ENCODE measurements at places on chromosomes 11 and 22.

- DNase-seq, result no peak
Observed at GRCh38 chr11:95508219-95508890, 277.4 kb upstream of the SESN3 start.

- DNase-seq, result no peak
Observed at GRCh38 chr11:1858154-1858553, 5.3 kb downstream of the LSP1 start.

DNA sequence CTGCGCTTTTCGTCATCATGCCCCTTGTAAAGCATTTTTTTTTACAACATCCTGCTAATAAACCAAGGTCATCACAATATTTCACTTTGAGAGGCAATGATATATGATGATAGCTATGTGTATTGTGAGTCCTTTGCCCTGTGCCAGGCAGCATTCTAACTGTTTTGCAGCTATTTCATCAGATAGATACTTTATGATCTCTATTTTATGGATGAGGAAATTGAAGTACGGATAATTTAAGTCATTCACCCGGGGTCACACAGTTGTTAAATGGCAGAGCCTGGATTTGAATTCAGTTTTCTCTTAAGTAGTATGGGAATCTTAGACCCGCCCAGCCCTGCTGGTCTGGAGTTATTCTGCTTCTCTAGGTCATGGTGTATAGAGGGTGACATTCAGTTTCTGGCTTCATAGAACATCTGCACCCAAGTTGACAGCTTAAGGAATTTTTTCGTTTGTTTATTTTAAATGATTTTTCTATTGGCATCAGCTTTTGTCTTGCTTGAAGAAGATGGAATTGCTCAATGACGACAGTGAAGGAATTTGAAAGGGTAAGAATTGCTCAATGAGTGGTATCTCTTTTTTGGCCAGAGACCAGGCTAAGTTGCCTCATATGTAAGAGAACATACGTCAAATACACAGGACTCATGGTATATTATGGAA is 926 bp downstream of the PRR5L start:
- no peak for DNase-seq

GRCh38 chr11:82859750-82860149 is 40.5 kb downstream of the PRCP start:
- DNase-seq, result no peak

DNA sequence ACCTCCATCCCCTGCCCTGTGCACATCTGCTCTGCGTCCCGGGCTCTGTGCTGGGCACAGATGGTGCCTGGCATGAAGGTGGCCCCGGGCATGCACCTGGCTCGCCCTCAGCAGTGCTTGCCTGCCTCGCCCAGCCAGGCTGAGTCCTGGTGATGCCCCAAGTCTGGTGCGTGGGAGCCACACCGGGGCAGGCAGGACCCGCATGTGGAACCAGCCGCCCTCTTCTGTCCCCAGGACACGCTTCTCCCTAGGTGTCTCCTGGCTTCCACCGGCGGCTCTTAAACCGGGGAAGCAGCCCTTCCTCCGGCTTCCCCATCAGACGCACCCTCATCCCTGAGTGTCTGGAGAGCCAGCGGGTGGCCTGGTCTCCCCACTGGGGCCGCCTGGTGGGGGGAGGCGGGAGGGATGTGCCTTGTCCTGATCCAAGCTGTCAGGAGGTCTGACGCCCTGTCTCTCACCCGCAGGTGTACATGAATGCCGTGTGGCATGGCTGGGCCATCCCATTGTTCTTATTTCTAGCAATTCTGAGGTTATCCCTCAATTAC is 45.0 kb downstream of the GRAMD4 start:
- no peak for DNase-seq

GRCh38 chr11:2325719-2326118 is 23.9 kb downstream of the TSPAN32 start:
- no peak for DNase-seq

- no peak for DNase-seq
Observed at GRCh38 chr11:78181185-78181584, 7.2 kb downstream of the KCTD21 start.

GRCh38 chr22:47332246-47332980 is 570.0 kb downstream of the TBC1D22A start:
- DNase-seq, result no peak

DNA sequence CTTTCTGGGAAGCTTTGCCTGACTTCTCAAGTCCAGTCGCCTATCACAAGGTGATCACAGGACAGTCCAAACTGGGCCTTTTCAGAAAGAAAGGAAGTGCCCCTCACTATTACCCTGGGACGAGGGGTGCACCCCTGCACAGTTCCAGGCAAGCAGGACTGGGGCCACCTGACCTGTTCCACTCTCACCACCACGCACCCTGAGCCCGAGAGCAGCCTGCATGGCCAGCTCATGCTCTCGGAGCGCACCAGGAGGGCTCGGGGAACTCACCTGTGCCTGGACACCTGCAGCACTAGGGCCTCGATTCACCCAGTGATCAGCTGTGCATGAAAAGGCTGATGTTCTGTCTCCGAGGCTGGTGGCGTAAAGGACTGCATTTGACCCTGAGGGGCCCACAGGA is 12.8 kb upstream of the FGF4 start:
- no peak for DNase-seq

GRCh38 chr11:60840470-60841430 is 1.2 kb upstream of the CCDC86 start:
- DNase-seq, result no peak

DNA sequence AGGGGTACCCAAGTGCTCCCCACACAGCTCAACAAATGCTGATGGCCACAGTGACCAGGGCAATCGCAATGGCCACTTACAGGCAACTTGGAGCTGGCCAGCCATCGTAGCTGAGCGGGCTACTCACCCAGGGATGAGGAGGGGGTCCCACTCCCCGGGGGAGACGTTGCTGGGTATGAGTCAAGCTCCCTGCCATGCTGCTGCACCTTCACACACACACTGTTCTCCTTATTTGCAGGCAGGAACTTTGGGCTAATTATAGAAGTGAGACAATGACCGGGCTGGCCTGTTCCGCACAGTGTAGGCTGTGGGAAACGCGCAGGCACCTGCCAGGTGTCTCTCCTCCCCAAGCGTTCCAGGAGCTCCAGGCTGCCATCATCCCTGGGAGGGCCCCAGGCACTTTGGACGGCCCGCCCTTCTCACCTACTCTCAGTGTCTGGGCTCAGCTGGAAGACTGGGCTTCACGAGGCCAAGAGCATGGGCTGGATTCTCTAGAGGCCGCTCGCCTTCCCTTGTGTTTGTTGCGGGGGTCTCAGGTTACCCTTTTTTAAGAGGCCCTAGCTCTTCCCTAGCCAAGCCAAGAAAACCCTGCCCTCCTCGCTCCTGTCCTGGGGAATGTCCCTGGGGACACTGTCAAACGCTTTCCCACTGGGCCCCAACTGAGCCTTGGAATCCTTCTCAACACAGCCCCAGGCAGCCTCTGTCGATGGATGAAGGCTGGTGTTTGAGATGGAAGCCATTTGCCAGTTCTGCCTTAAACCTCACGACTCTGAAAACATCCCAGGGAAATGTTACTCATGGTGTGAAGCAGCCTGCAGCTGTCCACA is 73.0 kb downstream of the RTL6 start:
- DNase-seq, result no peak

DNA sequence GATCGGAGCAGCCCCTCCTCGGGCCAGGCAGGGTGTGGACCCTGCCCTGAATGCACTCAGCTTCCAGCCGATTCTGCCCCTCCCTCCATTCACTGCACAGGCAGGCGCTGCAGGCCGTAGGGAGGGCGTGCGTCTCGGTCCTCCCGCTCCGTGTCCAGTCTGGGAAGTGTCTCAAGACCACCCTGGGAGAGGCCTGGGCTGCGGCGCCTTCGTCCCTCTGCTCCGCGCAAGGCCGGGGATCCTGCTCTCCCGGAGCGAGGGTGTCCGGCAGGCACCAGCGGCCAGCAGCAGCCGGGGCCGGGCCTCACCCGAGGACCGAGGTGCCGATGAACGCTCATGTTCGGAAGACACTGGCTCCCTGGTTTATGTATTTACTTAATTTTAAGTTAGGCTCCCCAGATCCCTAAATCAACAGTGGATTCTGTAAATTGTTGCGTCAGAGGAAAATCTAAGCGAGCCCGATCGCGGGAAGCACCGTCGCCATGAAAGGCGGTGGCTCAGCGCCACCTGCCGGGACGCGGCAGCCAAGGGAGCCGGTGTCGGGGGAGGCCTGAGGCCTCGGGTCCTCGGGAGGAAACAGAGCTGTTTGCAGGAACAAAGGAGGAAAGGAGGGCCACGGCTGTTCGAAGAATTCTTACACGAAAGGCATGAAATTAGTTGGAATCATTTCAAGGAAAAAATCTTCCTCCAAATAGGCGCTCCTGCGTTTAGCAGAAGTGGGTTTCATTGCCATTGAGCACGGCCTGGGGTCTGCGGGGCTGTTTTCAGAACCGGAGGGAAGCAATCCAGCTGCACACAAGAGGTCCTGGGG is 195.3 kb downstream of the BRD1 start:
- no peak for DNase-seq
